ENCODE measurements at places on chromosomes 6 and 20. TPM values are rescaled to one million over a fixed set of nuclear protein-coding genes. Genes with fewer than 3 reads are reported as not detected.
A peak's percentile ranks its signal among the peaks of the same experiment; 100 is the strongest.

DNA sequence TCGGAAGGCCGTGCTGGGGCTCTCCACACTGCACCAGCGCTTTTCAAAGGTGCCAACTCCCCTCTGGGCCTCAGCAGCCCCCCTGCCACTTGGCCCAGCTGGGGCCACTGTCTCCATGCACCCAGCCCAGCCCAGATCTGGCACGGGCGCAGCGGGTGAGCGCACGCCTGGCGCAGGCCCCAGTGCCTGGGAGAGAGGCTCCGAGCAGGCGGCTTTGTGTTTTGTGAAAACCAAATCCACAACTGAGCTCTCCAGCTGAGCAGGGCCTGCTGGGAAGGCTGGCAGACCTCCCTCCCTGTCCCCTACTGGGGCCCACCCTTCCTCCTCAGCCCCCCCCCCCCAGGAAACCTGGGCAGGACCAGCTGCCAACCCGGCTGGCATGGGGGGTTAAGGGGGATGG lies 17.0 kb downstream of the MDGA1 start:
- no peaks in the 10 kb centered on the region for H3K36me3 ChIP-seq
- no peak overlapping the region for H3K27ac ChIP-seq
- no peak overlapping the region for H3K4me3 ChIP-seq

GRCh38 chr6:88884361-88884760 lies 79.1 kb downstream of the RNGTT start:
- no peaks in the 10 kb centered on the region for H3K4me1 ChIP-seq
- no peak for DNase-seq
- H3K36me3 ChIP-seq: peaks cover 8% of the 10 kb centered on the region
- no peaks in the 10 kb centered on the region for H3K27me3 ChIP-seq
- no peak overlapping the region for H3K27ac ChIP-seq

DNA sequence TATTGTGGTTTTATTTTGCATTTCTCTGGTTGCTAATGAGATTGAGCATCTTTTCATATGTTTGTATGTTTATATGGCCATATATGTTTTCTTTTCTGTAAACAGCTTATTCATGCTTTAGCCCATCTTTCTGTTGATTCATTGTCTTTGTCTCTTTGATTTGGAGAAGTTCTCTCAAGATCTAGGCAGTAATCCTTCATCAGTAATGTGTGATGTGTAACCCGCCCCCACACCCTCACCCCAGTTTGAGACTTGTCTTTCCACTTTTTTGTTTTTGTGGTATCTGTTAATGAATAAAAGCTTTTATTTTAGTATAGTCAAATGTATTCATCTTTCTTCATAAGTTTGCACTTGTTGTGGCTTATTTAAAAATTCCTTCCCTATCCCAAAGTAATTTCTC lies 26.0 kb downstream of the ZC3H12D start:
- H3K36me3 ChIP-seq: no peaks in the 10 kb centered on the region
- H3K27me3 ChIP-seq: no peaks in the 10 kb centered on the region
- no peaks in the 10 kb centered on the region for H3K4me1 ChIP-seq
- no peak overlapping the region for H3K4me3 ChIP-seq
- no peak for DNase-seq
- no peak overlapping the region for H3K27ac ChIP-seq

DNA sequence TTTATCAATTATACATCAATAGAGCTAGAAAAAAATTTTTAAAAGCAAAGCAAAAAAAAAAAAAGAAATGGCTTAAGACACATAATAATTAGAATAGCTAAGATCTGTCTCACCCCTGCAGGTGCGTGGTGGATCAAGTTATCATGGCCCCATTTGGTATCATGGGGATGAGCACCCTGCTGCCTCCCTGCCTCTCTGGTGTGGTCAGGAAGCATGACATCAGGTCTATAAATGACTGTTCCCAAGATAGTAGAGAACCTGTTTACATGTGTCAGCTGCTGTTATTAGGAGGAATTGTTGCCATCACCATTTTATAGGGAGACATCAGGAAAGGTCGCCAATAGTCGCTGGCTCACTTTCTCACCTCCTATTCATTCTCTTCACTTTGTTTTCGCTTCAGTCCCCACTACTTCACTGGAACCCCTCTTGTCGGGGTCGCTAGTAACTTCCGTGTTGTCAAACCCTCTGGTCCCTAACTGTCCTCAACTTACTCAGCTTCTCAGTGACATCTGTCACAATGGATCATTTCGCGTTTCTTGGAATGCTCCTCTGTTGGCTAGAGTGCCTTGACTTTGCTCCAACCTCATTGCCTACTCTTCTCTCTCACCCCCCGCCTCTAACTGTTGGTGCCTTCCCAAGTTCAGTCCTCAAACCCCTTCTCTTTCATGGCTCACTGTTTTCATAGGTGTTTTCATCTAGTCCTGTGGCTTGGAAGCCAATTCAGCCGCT lies 4.7 kb downstream of the DNTTIP1 start:
- no peaks in the 10 kb centered on the region for H3K27me3 ChIP-seq
- DNase-seq: no peak
- no peak overlapping the region for H3K27ac ChIP-seq

DNA sequence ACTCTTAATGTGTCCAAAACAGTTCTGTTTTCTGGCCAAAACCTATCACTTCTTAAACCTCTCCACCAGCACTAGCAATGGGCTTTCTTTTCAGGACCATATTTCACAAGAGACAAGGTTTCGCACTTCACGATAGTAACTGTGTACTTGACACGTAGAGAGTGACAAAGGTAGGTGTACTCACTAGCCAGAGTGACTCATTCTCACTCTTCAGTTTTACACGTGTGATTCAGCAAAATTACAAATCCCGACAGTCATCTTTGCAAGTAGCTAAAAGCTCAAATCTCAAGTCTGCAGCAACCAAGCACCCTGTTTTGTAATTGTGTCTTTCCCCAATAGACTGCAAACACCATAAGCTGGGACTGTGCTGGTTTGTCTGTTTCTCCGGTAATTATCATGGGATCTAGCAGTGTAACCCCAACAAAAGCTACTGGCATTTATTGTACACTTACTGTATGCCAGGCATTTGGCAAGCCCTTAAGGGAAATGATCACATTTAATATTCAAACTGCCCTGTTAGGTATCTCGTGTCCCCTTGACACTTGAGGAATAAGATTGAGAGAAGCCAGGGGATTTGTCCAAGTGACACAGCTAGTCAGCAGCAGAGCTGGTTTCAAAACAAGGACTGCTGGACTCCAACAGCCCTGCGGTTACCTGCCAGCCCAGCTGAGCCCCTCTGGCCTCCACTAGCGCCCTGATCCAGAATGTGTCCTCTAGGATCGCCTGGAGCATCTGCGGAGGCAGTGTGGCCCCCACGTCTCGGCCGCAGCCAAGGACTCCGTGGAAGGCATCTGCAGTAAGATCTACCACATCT lies 9.9 kb downstream of the PCIF1 start:
- H3K27ac ChIP-seq: peak overlapping the region; percentile 13
- H3K36me3 ChIP-seq: peaks cover 30% of the 10 kb centered on the region
- H3K4me1 ChIP-seq: peaks cover 23% of the 10 kb centered on the region
- DNase-seq: no peak
- H3K27me3 ChIP-seq: no peaks in the 10 kb centered on the region
- H3K4me3 ChIP-seq: no peak overlapping the region

PPP1R14C gene
- not detected for total RNA-seq

- DNase-seq: no peak
- H3K27ac ChIP-seq: no peak overlapping the region
- H3K36me3 ChIP-seq: no peaks in the 10 kb centered on the region
- no peak overlapping the region for H3K4me3 ChIP-seq
Observed at GRCh38 chr6:110114004-110114403, 65.5 kb downstream of the WASF1 start.

Data from T-cell (primary cell).